DMS53 (cell line): ENCODE measurements at places on chromosomes 11 and 22.

GRCh38 chr11:126378763-126379162, 23.3 kb downstream of the ST3GAL4 start:
- DNase-seq, result no peak

DNA sequence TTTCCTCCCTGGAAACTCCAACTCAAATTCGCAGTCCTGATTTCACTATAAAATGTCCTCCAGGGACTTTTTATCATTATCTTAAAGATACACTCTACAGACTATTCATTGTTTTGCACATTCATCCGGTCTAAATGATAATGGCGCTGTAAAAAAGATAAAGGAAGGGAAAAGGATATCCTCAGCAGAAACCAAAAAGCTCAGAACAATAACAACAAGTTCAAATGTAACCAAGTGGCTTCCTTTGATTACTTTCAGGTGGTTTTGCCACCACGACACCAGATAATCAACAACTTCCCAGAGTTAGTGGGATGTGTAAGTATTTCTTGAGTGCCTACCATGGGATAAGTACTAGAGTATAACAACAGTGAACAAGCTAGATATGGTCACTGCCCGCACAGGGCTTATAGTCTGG, 26.3 kb downstream of the PRCP start:
- DNase-seq, result no peak

- no peak for DNase-seq
These were observed 131.1 kb downstream of the CRYBB2 start for GRCh38 chr22:25350551-25350971.

DNA sequence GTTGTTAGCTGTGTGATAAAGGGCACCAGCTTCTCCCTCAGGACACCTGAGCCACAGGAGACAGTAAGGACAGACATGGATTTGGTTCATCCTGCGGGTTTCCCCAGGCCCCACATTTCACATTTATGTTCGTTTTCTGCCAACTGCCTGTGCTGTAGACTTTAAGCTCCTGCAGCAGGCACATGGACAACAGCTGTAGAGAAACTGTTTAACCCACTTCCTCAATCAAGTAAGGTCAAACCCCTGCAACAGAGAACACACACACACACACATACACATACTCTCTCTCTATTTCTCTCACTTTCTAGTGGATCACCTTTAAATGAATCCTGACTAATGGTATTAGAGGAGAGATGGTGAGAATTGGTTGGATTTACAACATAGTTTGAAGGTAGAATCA, 90.7 kb downstream of the C11orf87 start:
- DNase-seq, result no peak

- DNase-seq, result no peak
These were observed 708.1 kb downstream of the BRD1 start for GRCh38 chr22:49119551-49119952.

DNA sequence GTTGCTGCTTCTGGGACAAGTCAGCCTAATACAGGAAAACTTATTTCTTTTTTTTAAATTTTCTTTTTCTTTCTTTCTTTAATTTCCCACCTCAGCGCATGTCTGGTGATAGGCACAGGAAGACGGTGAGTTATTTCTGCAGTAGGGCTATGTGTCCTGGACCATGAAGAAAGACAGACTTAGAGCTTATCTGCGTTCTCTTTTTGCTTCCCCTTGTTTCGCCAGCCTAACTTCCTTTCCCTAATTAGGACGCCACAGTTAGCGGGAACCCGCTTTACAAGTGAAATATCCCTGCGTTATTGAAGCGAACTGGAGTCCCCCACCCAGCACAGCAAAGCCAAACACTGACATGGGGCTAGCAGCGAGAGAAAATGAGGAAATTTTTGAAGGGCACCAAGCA, 8.6 kb downstream of the OR6M1 start:
- DNase-seq, result no peak

GRCh38 chr11:114886644-114887265, 208.4 kb downstream of the NXPE2 start:
- no peak for DNase-seq
